ENCODE measurements at places on chromosomes 11 and 22.

DNA sequence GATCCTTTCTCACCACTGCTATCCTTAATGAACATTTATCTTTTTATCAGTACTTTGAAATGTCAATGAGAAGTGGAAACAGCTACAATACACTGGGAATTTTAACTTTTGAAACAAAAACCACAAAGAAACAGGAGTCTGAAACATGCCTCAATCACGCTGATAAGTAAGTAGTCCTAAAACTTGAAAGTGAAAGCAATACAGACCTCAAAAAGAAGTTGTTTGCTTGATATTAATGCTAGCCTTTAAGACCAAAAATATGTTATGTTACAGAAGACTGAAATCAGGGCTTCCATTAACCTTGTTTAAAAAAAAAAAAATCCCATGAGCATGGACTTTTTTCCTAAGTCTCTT, 21.3 kb downstream of the PHF21A start:
- DNase-seq: no peak

GRCh38 chr22:39643311-39644083, 72.9 kb downstream of the CACNA1I start:
- no peak for DNase-seq

DNA sequence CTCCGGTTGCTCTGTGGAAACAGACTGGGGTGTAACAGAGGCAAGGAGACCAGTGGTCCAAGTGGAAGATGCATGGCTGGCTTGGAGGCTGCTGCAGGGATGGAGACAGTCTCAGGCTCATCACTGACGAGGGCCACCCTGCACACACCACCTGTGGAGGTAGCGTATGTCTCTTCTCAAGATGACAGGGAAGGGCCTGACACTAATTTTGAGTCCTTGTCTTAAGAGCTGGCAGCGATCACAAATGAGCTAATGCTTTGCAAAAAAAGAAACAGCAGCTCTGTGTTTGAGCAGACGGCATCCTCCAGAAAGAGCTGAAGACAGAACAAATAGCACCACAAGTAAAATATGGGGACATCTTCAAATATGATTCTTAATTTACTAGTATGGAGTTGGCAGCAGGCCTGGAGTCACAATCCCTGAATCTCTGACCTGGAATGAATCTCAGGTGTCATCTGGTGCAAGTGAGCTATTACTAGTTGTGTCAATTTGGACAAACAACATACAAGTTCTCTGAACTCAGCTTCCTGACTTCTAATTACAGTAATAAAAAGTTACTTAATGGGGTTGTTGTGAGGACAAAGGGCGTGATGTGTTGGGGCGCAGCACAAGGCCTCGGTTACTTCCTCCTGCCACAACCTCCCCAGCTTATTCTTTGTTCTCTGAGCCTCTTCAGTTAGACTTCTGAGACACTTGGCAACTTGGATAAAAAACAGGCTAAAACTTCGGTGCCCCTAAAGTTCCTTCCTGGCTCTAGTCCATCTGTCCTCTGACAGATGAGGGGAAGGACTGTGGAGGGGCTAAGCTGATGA, 95.2 kb upstream of the BID start:
- no peak for DNase-seq

GRCh38 chr11:3231550-3231850, 717 bp downstream of the MRGPRE start:
- DNase-seq: no peak

DNA sequence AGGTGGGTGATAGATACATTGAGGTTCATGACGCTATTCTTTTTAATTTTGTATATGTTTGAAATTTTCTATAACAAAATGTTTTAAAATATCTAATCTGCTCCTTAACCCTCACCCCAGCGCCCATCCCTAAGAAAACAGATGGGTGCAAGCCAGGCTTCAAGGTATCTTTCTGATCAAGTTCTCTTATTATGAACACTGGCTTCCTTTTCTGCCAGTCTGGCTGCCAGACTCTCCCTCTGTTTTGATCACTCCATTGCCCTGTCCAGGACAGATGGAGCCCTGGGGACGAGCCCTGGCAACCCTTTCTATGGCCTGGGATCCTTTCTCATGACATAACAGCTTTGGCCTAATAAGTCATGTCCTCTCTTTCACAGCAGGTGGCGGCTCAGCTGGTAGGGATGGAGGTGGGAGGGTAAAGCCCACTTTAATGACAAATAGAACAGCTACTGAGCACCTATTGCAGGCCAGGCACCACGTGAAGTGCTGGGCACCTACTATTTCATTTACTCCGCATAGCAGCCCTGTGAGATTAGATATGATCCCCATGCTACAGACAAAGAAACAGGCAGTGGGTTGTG, 38.4 kb downstream of the DRD2 start:
- no peak for DNase-seq

DNA sequence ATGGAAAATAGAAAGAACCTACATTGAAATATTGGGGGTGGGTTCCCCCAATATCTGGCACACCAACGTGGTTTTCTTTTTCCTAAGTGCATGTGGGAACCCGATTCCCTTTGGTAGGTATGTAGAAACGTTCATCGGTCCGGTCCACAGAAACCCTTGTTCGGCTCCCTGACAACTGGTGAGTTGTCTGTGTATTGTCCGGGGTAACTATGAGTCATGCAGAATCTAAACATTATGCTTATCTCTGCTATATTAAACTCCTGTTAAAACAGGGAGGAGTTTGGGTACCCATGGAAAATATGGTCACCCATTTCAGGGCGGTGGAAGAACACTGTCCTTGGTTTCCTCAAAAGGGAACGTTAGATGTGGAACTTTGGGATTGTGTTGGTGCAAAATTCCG, 25.1 kb upstream of the ALDH3B2 start:
- no peak for DNase-seq

Measured in memory B cell (primary cell).